ENCODE measurements at places on chromosomes 2 and 18.

DNA sequence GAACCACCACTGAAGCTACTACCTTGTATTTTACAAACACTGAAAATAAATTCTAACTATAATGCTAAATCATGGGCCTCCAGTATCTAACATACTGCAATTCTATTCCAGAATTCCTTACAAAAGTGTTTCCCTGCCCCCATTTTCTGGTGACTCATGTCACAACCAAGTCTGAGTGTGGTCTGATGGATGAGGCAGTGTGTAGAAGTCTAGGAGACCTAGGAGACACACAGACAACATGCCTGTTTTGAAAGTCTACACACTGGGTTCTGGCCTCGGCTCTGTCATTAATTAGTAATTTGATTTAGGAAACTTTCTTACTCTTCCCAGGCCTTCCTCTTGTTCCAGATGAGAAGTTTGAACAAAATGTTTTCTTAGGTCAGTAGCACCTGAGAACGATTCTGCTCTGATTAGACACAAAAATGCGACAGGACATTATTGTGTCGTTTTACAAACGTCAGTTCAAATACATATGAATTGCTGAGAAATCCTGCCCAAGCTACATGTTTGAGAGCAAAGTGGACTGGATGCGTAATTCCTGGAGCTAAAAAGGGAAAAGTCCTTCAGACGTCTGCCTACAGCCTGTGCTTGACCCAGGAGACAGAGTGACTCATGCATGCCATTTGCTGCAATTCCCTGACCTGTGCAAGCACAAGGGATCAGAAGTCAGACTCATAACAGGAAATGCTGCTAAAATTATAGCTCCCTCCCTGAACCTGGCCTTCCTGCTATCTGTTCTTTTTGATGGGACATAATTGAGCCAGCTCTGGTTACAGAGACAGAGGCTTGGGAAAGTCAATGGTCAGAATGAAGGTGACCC, 494.4 kb downstream of the SOX11 start:
- DNase-seq = no peak

GRCh38 chr2:100884145-100884621, 64.2 kb downstream of the NPAS2 start:
- DNase-seq = no peak

GRCh38 chr2:96104487-96104861, 11.9 kb downstream of the ADRA2B start:
- no peak for DNase-seq

- DNase-seq = no peak
Measured at GRCh38 chr2:218027426-218028188, 24.8 kb upstream of the TNS1 start.

GRCh38 chr2:112674229-112674628, 28.5 kb downstream of the SLC20A1 start:
- DNase-seq = no peak

GRCh38 chr2:224333726-224334482, 68.0 kb downstream of the FAM124B start:
- no peak for DNase-seq

GRCh38 chr2:232521959-232522622, 1.9 kb downstream of the PRSS56 start:
- peak; percentile 13 for DNase-seq

DNA sequence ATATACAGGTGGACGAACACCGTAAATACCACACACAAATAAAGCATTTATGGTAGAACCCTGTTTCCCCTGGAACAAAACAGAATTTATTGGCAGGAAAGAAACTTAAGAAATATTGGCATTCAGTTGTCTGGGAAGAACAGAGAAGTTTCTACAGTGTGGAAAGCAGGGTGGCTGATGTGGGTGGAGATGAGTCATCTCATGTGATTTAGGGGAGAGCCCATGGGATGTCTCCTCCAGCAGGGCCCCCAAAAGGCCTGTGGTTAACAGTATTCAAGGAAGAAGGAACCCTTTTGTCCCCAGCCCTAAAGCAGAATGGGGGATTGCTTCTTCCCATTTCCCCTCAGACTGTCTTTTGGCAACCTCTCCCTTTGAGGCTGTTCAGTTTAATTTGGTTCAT, 24.2 kb downstream of the SIX3 start:
- no peak for DNase-seq

DNA sequence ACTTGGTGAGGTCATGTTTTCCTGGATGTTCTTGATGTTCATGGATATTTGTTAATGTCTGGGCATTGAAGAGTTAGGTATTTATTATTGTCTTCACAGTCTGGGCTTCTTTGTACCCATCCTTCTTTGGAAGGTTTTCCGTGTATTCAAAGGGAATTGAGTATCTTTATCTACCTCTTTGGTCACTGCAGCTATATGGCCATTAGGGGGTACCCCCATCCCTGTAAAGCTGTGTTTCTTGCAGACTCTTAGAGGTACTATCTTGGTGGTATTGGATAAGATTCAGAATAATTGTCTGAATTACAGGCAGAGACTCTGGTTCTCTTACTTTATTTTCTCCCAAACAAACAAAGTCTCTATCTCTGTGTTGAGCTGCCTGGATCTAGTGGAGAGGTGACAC, 401.6 kb upstream of the FSIP2 start:
- DNase-seq = no peak

DNA sequence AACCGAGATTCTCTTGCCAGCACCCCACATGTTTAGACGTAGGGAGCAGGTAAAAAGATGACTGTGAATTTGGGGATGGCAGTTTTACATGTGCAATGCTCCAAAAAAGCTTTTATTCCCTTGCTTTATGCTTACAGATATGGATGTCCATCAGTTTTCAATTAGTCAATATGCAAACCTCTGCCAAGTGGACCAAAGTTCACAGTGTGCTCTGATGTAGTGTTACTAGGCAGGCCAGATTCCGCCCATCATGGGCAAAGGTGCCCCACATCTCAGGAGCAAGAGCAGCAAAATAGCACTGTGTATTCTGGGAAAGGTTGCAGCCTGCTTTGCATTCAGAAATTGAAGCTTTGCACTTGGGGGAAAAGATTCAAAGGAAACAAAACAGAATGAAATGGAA, 329.7 kb upstream of the ZEB2 start:
- no peak for DNase-seq

DNA sequence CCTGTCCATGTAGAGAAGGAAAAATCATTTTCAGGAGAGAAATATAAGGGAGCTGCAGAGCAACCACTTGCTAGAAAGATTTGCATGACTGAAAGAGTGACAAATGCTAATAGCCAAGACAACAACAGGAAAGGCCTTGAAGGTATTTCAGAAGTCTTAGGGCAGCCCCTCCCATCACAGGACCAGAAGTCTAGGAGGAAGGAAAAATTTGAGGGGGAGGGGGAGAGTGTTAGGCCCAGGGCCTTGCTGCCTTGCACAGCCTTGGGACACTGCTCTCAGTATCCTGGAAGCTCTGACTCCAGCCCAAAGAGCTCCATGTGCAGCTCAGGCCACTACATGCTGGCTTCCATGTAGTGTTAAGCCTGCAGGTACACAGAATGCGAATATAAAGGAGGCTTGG, 266.9 kb downstream of the GLI2 start:
- no peak for DNase-seq

- no peak for DNase-seq
Measured at GRCh38 chr2:105194022-105194675, 47.4 kb upstream of the GPR45 start.

DNA sequence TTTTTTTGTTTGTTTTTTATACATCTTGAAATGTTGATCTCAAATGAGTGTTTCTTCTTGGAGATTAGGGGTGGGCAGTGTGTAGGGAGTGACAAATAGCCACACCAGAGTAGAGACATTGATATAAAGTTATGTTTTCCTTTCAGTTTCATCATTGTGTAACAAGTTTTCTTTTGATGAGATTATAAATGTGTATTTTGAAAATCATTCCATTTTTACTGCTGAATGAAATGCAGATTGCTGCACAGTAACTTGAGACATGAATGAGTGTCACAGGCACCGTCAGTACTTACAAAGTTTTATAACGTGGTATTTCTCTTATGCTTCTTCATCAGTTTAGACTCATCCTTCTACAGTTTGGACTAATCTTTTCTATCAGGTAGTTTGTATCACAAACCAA, 370 bp downstream of the MEP1B start:
- no peak for DNase-seq

DNA sequence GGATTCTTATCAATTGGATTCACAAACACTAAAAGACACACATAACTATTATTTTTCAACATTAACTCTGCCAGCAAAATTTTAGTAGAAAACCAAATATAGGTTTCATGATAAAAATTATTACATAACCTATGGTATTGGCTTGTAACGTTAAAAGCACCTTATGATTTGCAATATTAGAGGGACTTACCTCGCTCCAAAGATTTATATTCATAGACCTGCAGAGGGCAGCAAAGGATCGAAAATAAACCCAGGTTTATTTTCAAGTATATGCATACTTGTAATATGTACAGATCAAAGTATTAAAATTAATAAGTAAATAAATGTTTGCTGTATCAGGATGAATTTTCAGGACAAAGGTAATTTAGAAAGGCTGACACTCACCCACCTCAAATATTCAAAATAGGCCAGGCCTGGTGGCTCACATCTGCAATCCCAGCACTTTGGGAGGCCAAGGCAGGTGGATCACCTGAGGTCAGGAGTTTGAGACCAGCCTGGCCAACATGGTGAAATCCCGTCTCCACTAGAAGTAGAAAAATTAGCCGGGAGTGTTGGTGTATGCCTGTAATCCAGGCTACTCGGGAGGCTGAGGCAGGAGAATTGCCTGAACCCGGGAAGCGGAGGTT, 45.3 kb downstream of the LRPPRC start:
- peak; percentile 4 for DNase-seq

GRCh38 chr2:120634533-120634932, 101.1 kb upstream of the GLI2 start:
- DNase-seq = no peak

DNA sequence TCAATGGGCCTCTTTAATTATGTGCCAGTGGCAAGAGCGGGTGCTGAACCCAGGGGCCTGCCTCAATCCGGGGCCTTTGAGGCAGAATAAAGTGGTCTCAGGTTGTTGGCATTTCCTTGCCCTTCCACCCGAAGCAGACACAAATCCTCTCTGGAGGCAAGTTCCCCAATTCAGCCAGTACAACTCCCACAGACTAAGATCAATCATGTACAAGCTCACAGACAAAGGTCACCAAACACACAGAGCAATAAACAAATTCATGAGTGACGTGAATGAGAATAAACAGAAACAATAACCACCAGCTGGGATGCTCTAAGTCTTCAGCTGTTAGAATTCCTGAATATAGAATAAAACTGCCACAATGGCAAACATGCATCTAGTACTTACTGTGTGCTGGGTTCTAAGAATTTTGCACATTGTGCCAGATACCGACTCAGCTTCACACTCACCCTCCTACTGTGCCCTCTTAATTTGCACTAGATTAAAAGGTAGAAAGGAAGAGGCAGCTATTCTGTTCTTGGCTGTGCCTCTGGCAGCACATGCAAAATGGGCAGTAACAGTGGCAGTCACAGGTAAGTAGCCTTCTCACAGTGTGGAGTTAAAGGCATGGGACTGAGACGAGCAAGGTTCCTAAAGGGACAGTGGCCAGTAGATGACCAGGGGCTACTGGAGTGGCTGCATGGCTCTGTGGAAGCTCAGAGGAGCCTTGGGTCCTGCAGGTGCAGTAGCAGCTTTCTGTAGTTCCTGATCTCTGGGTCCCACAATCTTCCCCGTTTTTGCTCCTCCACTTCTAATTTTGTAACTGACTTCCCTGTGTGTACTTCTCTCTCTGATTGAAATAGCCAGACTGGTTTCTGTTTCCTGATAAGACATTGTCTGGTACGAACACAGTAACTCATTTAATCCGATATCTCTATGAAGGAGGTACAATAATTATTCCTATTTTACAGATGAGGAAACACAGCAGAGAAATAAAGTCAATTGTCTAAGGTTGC, 34.6 kb upstream of the IL1B start:
- DNase-seq = no peak

DNA sequence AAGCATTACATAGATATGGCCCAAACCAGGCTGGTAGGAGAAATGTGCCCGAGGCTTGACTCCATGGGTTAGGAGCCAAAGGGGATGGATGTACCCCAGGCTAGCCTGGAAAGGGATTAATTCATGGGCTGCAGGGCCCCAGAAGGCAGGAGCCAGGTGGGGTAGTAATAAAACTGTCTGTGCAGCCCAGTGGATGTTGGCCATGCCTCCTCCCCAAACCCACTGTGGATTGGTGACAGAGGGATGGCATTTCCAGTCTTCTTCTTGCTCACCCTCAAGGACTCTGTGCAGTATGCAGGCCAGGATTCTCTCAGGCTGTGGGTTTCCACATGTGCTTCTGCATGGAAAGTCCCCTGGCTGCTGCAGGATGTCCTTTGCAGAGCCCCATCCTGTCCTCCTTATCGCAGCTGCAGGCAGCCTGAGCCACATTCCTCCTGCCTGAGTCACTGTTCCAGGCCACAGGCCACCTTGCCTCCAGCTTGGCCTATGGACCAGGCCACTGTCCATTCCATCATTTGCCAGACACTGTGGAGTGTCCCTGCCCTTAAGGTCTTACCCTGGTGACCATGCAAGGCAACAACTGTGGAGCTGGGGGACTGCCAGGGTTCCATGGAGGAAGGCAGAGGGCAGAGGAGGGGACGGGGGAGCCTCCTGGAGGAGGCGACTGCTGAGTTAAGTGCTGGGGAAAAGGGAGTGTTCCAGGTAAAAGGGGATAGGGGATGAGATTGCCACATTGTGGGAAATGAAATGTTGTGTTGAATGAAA, 38.9 kb downstream of the INO80C start:
- DNase-seq = no peak

GRCh38 chr2:54606393-54606958, 117.0 kb upstream of the EML6 start:
- no peak for DNase-seq

DNA sequence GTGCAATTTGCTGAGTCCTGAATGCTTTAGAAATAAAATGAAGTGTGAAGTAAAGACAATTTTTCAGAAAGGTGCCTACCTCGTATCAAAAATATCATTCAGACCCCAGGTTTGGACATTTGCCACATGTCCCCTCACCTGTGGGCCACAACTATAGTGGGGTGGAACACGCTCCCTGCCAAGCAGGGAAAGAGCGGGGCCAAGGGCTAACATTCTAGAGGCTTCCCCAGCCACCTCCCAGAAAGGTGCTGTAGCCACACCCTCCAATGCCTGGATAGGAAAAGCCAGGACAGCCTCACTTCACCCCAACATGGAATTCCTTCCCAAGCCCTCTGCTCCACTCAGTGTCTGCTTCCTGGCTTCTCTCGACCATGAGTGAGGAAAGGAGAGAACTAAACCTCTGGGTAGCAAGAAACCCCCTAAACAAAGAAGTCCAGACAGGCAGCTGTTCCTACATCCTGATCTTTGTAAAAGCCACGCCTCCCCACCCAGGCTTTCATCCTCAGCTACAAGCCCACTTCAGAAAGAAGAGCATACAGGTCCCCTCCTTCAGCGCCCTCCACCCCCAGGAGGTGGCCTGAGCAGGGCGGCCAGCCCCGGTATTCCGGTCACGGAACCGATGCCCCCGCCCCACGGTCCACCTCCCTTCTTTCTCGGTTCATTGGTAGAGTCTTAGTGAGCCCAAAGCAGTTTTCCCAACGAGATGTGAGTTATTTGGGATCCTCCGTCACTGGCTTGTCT, 2.1 kb downstream of the COL6A3 start:
- no peak for DNase-seq

GRCh38 chr2:152402780-152403759, 68.1 kb downstream of the FMNL2 start:
- DNase-seq = no peak

All from activated CD4-positive, CD25-positive, alpha-beta regulatory T cell treated with anti-CD3 and anti-CD28 coated beads, Interleukin-2, amount 50 U/mL, for 16 hours (primary cell).